ENCODE measurements at places on chromosomes 7 and 10. TPM values are rescaled to one million over a fixed set of nuclear protein-coding genes. Genes with fewer than 3 reads are reported as not detected.

DNA sequence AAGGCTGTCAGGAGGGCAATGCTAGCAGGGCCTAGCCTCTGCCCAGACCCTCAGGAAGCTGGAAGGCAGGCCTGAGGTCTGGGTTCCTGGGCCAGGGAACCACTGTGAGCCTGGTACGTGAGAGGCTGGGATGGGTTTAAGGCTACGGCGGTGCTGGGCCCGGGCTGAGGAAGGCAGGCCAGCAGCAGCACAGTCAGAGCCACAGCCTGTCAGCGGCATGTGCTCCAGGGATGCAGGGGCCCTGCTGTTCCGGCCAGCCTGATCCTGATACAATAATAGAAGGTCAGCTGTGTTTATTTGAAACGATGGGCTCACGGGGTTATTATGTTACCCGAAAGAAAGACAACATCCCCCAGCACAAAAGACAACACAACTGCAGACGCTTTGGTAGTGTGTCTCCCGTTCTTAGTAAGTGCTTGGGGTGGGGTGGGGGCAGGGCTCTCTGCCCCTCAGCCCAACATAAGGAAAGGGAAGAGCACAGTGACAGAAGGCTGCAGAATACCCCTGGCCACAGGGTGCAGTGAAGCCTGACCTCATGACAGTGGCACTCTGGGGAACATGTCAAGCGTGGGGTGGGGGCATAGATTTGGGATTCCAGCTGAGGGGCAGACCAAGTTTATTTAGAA lies 95.0 kb downstream of the COL13A1 start:
- DNase-seq, result no peak
- no peak overlapping the region for H3K27ac ChIP-seq
- H3K27me3 ChIP-seq, result no peaks in the 10 kb centered on the region

DNA sequence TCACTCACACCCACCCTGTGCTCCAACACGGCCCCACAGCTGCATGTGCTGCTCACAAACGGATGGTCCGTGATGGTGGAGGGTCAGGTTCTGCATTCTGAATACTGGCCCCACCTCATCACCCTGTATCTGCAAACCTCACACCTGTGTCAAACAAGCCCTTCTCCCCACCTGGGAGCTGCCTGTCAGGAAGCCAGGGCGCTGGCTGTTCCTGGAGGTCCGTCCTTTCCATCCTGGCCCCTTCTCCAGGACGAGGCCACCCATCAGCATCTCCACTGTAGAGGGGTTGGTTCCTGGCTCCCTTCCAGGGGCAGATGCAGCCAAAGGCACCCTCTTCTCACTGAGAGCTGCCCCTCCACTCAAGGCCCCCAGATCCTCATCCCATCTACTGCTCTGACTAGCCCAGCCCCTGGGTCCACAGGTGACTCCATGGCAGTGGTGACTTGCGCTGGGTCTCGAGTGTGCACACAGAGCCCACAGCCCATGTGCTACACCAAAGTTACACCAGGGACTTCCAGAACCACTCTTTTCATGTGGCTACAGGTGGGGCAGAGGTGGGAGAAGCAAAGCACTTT lies 229.4 kb downstream of the TNS3 start:
- no peak overlapping the region for H3K27ac ChIP-seq
- peaks cover 7% of the 10 kb centered on the region for H3K36me3 ChIP-seq
- H3K4me3 ChIP-seq, result no peak overlapping the region
- no peak for DNase-seq

- H3K27me3 ChIP-seq, result no peaks in the 10 kb centered on the region
- peak; percentile 100 for DNase-seq
- no peak overlapping the region for H3K4me3 ChIP-seq
- H3K4me1 ChIP-seq, result peaks cover 7% of the 10 kb centered on the region
Measured at GRCh38 chr10:21724687-21725367, 190.8 kb downstream of the MLLT10 start.

- peak; percentile 42 for DNase-seq
- H3K27me3 ChIP-seq, result peaks cover 48% of the 10 kb centered on the region
- H3K27ac ChIP-seq, result peak overlapping the region; percentile 91
- H3K4me3 ChIP-seq, result peak overlapping the region; percentile 80
Measured at GRCh38 chr10:114045136-114046086, 1.7 kb downstream of the ADRB1 start.

- no peak overlapping the region for H3K27ac ChIP-seq
- H3K4me3 ChIP-seq, result no peak overlapping the region
- DNase-seq, result no peak
- no peaks in the 10 kb centered on the region for H3K4me1 ChIP-seq
Measured at GRCh38 chr10:77118603-77119282, 518.9 kb downstream of the KCNMA1 start.

- no peak overlapping the region for H3K27ac ChIP-seq
- no peak for DNase-seq
- H3K27me3 ChIP-seq, result no peaks in the 10 kb centered on the region
- no peaks in the 10 kb centered on the region for H3K36me3 ChIP-seq
- peaks cover 8% of the 10 kb centered on the region for H3K4me1 ChIP-seq
Measured at GRCh38 chr7:152341039-152341913, 94.5 kb downstream of the KMT2C start.

DNA sequence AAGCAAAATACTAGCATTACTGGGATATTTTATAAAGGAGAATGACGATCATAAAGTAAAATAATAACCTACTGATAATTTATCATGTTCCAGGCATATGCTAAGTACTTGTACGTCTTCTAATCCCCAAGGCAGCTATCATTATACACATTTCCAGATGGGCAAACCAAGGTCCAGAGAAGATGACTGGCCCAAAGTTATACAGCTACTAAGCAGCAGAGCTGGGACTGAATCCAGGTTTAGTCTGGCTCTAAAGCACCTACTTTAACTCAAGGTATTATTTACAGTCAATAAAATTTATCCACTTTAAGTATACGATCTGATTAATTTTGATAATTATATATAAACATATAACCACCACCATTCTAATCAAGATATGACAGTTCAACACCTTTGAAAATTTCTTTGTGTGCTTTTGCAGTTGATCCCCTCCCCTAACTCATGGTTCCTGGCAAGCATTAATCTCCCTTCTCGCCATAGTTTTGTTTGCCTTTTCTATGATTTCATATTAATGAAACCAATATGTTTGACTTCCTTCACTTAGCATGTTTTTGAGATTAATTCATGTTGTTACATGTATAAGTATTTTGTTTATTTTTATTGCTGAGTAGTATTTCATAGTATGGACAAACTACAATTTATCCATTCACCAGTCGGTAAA lies 126.7 kb downstream of the CPEB3 start:
- no peak overlapping the region for H3K27ac ChIP-seq
- no peaks in the 10 kb centered on the region for H3K36me3 ChIP-seq
- no peak overlapping the region for H3K4me3 ChIP-seq
- no peak for DNase-seq
- H3K4me1 ChIP-seq, result no peaks in the 10 kb centered on the region

GRCh38 chr7:87810130-87810529 lies 66.0 kb downstream of the SLC25A40 start:
- H3K4me1 ChIP-seq, result no peaks in the 10 kb centered on the region
- DNase-seq, result no peak
- H3K36me3 ChIP-seq, result no peaks in the 10 kb centered on the region
- H3K4me3 ChIP-seq, result no peak overlapping the region
- H3K27ac ChIP-seq, result no peak overlapping the region
- H3K27me3 ChIP-seq, result no peaks in the 10 kb centered on the region

DNA sequence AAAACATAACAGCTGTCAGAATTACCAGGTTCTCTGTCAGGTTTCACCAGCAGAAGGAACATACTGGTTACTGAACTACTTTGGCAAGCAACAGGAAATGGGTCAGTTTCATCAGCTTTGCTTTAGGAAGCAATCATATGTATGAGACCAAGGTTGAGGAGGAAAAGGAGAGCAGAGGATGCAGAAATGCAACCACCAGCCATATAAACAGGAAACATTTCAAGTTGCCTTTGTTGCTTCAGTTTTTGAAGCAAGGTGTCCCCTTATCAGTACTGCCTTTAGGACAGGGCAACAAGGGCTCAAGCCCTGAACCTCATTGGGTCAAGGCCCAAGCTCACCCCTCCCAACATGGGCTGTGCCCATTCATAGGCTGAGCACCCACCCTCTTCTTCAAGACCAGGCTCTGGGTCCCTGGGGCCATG lies 10.2 kb downstream of the HIPK2 start:
- H3K27ac ChIP-seq, result no peak overlapping the region
- H3K4me1 ChIP-seq, result peaks cover 27% of the 10 kb centered on the region
- H3K27me3 ChIP-seq, result no peaks in the 10 kb centered on the region
- no peak overlapping the region for H3K4me3 ChIP-seq

DNA sequence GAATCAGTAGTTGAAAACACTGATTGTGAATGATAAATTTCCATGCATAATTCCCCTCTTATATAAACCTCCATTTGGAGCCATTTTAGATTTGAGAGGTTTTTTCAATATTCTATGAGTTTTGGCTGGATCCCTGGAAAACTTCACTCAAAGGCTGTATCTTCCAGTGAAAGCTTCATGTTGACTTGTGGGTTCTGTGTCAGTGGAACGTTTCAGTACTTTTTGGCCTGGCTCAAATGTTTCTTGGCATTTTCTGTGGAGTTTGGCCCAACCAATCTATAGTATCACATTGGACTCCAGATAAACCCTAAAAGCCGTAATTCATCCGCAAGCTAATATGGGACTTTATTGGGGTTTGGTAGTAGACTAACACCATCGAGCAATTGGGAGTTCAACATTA lies 172.6 kb upstream of the PRPS1L1 start:
- no peaks in the 10 kb centered on the region for H3K36me3 ChIP-seq
- H3K27me3 ChIP-seq, result no peaks in the 10 kb centered on the region
- H3K4me1 ChIP-seq, result peaks cover 1% of the 10 kb centered on the region
- DNase-seq, result no peak
- no peak overlapping the region for H3K4me3 ChIP-seq
- no peak overlapping the region for H3K27ac ChIP-seq

DNA sequence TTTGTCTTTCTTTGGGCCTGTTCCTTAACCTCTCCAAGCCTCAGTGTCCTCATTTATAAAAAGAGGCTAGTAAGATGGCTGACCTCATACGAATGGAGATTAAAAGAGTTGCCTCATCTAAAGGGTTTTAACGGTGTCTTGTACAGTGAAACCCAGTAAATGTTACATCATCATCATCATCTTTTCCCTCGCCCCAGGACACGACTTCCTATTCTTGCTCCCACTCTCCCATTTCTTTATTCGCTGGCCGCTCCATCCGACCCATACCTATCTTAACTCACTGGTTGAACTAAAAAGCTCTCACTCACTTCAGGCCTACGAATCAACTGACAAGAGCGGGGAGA lies 554 bp downstream of the FRA10AC1 start:
- no peaks in the 10 kb centered on the region for H3K4me1 ChIP-seq
- peak overlapping the region; percentile 43 for H3K27ac ChIP-seq
- H3K27me3 ChIP-seq, result no peaks in the 10 kb centered on the region
- H3K36me3 ChIP-seq, result peaks cover 8% of the 10 kb centered on the region
- peak overlapping the region; percentile 82 for H3K4me3 ChIP-seq
- no peak for DNase-seq

DNA sequence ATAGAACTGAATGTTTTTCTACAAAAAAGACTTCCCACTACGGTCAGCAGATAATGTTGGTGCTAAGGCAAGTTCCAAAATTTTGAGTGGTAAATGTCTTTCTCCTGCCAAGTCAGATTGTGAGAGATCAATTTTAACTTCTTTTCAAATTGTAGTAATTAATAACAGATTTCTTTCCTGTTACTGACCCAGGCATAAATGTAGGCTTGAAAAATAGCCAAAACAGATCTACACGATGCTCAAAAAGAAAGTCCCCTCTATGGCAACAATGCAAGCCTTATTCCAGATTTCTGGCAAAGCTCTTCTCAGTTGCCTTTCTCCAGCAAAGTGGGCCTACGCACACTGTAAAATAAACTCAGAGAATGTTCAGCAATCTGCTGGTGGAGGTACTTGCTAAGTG lies 641.0 kb upstream of the NRP1 start:
- H3K4me1 ChIP-seq, result no peaks in the 10 kb centered on the region
- DNase-seq, result peak; percentile 73

DNA sequence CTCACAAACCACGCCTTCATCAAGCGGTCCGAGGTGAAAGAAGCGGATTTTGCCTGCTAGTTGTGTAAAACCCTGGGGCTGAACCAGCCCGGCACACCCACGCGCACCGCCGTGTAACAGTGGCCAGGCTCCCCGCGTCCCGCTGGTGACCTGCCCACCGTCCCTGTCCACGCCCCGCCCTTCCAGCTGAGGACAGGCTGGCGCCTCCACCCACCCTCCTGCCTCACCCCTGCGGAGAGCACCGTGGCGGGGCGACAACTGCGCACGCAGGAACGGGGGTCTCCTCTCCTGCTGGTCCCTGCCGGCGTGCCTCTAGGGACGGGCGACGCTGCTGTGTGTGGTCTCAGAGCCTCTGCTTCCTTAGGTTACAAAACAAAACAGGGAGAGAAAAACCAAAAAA lies 16.9 kb upstream of the TSPAN33 start:
- H3K4me1 ChIP-seq, result no peaks in the 10 kb centered on the region
- peaks cover 2% of the 10 kb centered on the region for H3K27me3 ChIP-seq
- no peak overlapping the region for H3K27ac ChIP-seq
- no peaks in the 10 kb centered on the region for H3K36me3 ChIP-seq
- DNase-seq, result no peak

- no peak overlapping the region for H3K27ac ChIP-seq
- H3K27me3 ChIP-seq, result no peaks in the 10 kb centered on the region
- H3K4me3 ChIP-seq, result no peak overlapping the region
- peaks cover 2% of the 10 kb centered on the region for H3K4me1 ChIP-seq
- no peaks in the 10 kb centered on the region for H3K36me3 ChIP-seq
Measured at GRCh38 chr10:6343305-6344010, 140.7 kb downstream of the PFKFB3 start.

- H3K4me3 ChIP-seq, result no peak overlapping the region
- H3K36me3 ChIP-seq, result peaks cover 3% of the 10 kb centered on the region
- H3K27ac ChIP-seq, result no peak overlapping the region
- DNase-seq, result no peak
Measured at GRCh38 chr10:112531421-112531820, 84.4 kb downstream of the VTI1A start.

- no peaks in the 10 kb centered on the region for H3K27me3 ChIP-seq
- no peaks in the 10 kb centered on the region for H3K36me3 ChIP-seq
- H3K4me3 ChIP-seq, result no peak overlapping the region
- H3K4me1 ChIP-seq, result no peaks in the 10 kb centered on the region
Measured at GRCh38 chr10:16915300-16915699, 98.1 kb upstream of the RSU1 start.

GRCh38 chr10:105644091-105644490 lies 1003.0 kb downstream of the SORCS3 start:
- H3K27ac ChIP-seq, result no peak overlapping the region
- DNase-seq, result no peak
- H3K27me3 ChIP-seq, result no peaks in the 10 kb centered on the region
- H3K4me3 ChIP-seq, result no peak overlapping the region
- H3K4me1 ChIP-seq, result no peaks in the 10 kb centered on the region

MYH16 gene
- total RNA-seq, result not detected

WNT16 gene
- 0.09 TPM for total RNA-seq

SNCG gene
- 23.0 TPM for total RNA-seq

Data from lung (tissue), 17 donors.